ENCODE measurements at places on chromosomes 6 and 20.

DNA sequence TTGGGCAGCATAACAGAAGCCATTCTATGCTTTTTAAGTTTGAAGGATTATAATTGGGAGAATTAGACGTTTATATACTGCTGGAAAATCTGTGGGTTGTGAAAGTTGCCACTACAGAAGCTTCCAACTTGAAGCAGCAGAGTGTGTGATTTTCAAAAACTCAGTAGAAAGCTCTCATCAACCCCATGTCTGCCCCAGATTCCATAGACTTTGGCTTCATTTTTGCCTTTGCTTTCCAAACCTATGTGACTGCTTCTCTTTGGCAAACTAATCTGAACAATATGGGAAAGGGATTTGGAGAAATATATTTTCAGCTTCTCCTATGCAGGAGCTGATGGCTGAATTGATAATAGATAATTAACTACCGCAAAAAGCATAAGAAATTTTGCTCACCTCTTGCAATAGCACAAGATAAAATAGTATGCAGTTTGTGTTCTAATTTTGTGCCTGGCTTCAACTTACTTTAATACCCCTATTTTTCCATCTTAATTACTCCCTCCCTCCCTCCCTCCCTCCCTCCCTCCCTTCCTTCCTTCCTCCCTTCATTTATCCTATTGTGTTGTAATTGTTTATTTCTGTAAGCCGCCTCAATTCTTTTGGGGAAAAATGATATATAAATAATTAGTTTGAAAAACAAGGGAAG, 214.1 kb upstream of the HS3ST5 start:
- DNase-seq, result peak; percentile 2

DNA sequence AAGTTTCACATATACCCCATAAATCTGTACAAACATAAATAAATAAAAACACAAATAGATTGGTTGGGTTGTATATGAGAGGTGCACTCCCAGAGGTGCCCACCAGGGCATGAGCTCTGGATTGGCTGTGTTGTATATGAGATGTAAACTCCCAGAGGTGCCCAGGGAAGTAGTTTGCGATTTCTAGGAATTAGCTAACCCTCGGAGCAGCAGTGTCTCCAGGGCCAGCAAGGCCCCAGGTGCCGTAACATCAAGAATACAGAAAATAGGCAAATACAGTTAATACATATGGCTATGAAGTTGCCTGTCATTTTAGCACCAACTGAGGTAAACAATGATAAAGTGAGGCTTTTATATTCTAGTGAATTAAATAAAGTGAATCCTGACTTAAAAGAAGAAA, 5.4 kb upstream of the GINM1 start:
- no peak for DNase-seq

DNA sequence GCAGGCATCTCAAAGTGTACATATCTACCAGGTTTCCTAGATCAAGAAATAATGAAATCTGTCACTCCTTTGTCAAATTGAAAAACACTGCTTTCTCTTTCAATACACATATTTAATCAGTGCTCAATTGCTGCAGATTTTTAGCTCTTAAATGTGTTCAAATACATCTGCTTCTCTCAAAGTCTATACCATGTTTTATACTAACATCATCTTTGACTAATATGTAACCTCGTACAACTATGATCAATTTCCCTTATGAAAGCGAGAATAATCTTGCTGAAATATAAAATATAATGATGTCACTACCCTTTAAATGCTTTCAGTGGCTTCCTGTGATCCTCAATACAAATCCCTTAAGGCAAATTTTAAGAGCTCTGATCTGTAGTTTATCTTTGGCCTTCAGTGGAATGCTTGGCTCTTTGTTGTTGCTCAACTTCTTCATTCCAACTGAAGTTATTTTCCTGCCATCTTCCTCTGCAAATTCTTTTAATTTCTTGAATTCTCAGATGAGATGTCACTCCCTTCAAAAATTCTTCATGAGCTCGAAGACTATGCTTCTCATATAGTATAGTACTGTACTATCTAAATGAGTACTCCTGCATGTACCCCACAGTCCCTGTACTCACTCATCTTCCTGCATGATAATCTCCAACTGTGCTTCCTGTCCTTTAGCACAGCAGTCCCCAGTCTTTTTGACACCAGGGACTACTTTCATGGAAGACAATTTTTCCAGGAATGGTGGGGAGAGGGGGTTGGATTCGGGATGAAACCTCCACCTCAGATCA, 545.1 kb upstream of the GJE1 start:
- no peak for DNase-seq

- peak; percentile 32 for DNase-seq
These were observed 46.0 kb upstream of the UST start for GRCh38 chr6:148700741-148701311.

DNA sequence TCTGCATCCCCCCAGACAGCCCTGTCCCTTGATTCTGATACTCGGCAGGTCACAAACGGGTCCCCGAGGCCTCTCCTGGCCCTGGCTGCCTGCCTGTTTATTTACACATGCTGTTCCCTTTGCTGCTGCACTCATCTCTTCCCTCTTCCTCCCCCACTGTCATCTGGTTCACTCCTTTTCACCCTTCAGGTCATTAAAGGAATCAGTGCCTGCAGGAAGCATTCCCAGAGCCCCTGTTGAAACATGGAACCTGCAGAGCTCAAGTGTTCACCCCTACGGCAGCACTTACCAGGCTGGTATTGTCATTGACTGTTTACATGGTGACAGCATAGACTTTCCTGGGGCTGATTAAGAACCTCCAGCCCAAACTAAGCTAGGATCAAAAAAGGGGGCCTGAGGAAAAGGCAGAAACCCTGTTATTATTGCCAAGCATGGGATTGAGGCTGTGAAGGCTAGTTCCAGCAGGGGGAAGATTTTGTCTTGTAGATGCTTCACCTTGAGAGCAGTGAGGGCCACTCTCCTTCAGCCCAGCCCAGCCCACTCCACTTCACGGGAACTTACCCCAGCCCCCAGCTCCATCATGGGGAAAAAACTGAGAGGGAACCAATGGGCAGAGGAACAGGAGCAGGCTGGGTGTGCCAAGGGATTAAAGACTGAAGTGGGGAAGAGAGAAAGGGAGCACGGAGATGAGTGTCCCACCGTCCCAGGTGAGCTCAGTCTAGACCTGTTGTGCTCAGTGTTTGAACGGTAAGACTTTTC, 73.2 kb downstream of the JPH2 start:
- no peak for DNase-seq

DNA sequence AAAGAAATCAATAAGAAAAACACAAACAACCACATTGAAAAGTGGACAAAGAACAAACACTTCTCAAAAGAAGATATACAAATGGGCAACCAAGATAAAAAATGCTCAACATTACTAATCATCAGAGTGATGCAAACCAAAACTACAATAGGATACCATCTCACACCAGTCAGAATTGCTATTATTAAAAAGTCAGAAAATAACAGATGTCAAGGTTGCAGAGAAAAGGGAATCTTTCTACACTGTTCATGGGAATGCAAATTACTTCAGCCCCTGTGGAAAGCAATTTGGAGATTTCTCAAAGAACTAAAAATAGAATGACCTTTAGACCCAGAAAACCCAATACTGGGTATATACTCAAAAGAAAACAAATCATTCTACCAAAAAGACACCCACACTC, 29.8 kb downstream of the KIF6 start:
- DNase-seq, result no peak

- no peak for DNase-seq
These were observed 17.4 kb downstream of the CHRNA4 start for GRCh38 chr20:63343460-63344445.

GRCh38 chr20:6811262-6812035, 44.0 kb downstream of the BMP2 start:
- peak; percentile 6 for DNase-seq

GRCh38 chr20:45470262-45470931, 844 bp downstream of the WFDC2 start:
- DNase-seq, result peak; percentile 81

DNA sequence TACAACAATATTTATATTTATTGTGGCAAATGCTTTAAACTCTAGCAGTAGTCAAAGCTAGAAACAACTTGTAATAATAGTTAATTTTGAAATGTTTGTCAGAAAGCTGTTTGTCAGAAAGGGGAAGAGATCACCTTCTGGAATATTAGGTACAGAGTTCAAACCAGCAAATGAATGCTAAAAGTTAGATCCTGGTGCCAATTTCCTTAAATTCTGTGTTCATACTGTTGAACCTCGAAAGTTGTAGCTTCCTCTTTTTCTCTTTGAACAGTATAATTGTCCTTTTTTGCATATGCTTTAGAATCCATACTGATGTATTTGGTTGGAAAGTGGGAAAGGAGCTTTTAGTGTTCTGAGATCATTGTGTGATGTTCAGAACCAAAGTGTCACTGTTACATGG, 22.4 kb downstream of the ITCH start:
- no peak for DNase-seq

DNA sequence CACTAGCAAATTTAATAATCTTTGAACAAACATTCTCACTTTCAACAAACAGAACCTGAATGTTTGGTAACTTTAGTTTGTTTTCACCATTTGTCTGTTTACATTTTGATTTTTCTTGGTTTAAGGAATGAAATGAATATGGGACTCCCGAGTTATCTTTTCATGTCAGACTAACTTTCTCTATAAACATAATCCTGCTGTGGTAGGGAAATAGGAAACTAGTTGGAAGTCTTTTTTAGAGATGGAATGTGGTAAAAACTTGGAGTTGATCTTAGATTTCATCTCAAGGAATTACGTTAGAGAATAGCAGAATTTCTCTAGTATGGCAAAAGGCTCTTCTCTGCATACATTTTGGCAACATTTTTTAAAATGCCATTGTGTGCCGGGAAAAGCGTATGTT, 206.5 kb downstream of the CDKAL1 start:
- no peak for DNase-seq

DNA sequence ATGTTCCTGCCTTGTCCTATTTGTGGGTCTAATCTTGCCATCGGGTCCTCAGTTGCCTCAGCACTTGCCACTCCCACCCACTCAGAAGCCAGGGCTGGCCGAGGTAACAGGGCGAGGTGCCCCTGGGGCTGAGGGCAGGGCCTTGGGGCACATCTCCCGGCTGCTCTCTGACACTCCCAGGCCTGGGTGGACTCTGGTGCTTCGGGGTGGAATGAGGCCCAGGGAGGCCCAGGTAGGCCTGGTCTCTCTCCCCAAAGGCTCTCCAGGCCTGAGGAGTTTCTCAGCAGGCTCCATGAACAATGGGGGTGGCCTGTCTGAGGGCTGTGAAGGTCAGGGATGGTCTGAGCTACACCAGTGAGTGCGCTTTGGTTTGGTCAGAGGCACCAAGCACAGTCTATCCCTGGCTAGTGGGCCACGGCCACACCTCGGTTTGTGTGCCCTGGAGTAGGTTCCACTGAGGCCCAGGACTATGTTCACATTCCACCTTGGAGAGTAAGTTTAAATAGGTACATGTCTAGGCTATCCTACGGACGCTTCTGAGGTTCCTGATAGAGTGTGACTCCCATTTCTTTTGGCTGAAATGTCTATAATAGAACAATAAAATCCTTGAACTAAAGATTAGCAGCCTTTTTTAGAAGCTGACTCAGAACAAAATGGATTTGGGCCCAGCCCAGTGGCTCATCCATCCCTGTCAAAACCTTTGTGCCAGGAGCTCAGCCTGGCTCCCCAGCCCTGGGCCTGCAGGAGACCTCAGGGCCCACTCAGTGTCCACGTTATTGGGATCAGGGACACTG, 78.8 kb downstream of the SLC24A3 start:
- DNase-seq, result no peak

- DNase-seq, result peak; percentile 89
These were observed 34.8 kb downstream of the IYD start for GRCh38 chr6:150403458-150404246.

DNA sequence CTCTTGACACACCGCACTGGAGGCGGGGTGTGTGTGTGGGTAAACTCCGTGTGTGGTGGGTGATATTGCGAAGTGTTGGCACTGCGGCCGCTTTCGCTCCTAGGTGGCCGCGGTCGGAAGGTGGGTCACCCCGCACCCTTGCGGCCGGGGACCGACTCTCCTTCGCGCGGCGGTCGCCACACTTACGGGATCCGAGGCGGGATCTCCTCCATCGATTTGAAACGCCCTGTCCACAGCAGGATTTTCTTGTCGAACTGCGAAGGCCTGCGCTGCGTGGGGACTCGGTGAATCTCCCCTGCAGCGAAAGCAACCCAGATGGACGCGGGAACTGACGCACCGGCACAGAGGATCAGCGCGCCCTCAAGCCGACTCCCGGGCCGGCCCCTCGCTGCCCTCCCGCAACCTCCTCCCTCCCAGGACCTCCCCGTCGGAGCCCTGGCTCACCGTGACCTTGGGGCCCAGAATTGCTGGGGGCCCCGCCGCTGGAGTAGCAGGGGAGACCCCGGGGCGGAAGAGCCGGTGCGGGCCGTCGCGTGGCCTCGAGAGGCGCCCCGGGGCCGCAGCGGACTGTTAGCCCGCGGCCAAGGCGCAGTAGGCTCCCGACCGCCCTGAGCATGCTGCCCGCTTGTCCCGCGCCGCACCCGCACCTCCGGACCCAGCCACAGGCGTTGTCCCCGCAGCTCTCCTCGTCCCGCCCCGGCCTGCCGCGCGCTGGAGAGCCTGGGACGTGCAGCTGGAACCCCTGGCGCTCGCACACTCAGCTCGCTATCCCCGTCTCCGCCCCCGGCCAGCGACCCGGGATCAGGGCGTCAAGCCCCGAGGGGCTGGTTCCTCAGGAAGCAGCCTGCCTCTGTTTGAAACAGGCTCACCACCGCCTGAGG, at the start of gene FAM162B:
TSS of gene FAM162B (minus strand) at position 759 of the 881 bp plus-strand sequence. CDS start at position 616, 143 bp downstream.
- DNase-seq, result peak; percentile 68

DNA sequence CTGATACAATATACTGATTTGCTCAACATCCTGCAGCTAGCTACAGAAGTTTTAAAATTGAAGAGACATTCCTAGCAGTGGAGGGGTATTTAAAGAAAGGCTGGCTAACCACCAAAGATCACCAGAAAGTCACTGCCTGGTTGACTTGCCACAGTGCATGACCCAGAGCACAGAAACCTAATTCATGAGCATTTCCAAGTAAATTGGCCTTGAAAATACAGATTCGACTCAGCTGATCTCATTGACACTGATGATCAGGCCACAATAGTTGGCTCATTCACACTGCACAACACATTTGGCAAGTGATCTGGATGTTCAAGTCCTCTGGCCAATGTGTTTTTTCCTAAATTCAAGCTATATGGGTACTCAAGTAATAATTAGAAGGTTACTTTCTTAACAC, 13.3 kb upstream of the TDRD6 start:
- no peak for DNase-seq

GRCh38 chr20:50824137-50824536, 29.3 kb downstream of the BCAS4 start:
- DNase-seq, result no peak

Measured in eye (tissue), 1 donor.